Natural killer cell treated with Interleukin-12 subunit alpha and Interleukin-12 subunit beta and Interleukin-15 and Interleukin-18, amount 100 ng/mL, for 72 hours (primary cell): ENCODE measurements at places on chromosomes 12 and 14. TPM values are rescaled to one million over a fixed set of nuclear protein-coding genes. Genes with fewer than 3 reads are reported as not detected.

The ASB2 gene
- total RNA-seq, result 12.3 TPM

GRCh38 chr12:94276725-94277124 is 128.3 kb downstream of the PLXNC1 start:
- DNase-seq, result no peak

The OTOGL gene
- total RNA-seq, result not detected

GRCh38 chr12:125287155-125287847 is 222.1 kb downstream of the AACS start:
- no peak for DNase-seq

The SERPINA12 gene
- total RNA-seq, result not detected

GRCh38 chr12:52486166-52487105 is 6.6 kb downstream of the KRT6A start:
- no peak for DNase-seq

- DNase-seq, result no peak
Observed at GRCh38 chr12:49568442-49569162, 660 bp upstream of the MCRS1 start.

DNA sequence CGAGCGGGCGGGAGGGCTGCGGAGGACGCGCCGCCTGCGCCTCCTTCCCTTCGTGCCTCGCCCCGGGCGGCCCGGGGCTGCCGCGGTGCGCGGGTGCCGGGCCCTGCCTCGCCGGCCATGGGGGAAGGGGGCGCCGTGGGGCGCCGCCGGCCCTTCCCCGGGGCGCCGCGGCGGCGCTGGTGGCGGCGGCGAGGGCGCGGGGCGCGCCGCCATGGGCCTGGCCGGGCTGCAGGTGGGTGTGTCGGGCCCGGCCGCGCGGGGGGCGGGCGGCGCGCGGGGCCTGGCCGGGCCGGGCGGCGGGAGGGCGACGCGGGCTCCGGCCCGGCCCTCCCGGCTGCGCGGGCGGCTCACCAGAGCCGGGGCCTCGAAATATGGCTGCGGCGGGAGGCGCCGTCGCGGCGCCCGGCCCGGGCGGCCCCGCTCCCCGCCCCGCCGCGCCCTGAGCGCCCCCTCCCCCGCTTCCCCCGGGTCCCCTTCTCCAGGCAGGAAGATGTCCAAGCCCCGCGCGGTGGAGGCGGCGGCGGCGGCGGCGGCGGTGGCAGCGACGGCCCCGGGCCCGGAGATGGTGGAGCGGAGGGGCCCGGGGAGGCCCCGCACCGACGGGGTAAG is 5.1 kb downstream of the KMT5A start:
- DNase-seq, result no peak

The POTEG gene
- total RNA-seq, result not detected

DNA sequence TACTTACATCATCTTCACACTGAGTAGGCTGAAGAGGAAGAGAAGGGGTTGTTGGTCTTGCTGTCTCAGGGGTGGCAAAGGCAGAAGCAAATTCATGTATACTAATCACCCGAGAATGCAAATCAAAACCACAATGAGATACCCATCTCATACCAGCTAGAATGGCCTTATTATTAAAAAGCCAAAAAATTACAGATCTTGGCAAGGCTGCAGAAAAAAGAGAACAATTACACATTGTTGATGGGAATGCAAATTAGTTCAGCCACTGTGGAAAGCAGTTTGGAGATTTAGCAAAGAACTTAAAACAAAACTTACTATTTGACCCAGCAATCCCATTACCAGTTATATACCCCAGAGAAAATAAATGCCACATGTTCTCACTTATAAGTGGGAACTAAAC is 154.9 kb downstream of the SEC23A start:
- no peak for DNase-seq

GRCh38 chr14:104361921-104362681 is 217.5 kb upstream of the C14orf180 start:
- no peak for DNase-seq
